Stimulated activated CD4-positive, alpha-beta T cell treated with anti-CD3 and anti-CD28 coated beads, Interleukin-2, amount 100 ng/mL, for 4 hours (primary cell): ENCODE measurements at places on chromosomes 5 and 9.

DNA sequence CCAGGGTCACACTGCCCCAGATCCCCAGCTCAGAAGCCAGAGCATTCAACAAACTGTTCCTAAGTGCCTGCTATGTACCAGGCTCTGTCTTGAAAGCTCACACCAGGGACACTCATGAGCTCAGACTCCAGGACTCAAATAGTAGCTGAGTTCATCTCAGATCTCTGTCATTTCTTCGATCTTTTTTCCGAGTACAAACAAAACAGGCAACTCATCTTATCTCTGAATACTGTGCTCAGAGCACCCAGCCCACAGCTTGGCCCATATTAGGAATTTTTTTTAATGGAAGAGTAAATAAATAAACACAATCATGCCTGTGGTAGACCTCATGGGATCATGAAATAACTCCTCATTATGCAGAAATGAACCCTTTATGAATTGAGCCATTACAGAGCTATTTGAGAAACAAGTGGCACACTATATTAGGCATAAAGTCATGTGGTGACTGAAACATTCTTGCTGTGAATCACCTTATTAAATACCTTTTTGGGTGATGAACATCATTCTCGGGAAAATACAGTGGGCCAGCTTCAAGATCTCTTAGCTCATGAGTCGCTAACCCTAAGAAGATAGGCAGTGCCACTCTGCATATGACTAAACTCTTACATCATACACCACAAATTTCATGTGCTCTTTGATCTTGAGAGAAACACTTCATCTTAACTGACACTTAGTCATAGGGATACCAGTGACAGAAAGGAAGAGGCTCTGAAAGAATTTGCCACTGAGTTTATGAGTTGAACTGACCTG is 9.9 kb downstream of the SH3RF2 start:
- DNase-seq = no peak

- DNase-seq = no peak
These were observed 772.1 kb upstream of the CDH9 start for GRCh38 chr5:27810458-27810857.

GRCh38 chr9:69253057-69253456 is 72.0 kb upstream of the ENTREP1 start:
- DNase-seq = no peak

GRCh38 chr5:135005076-135005475 is 29.0 kb downstream of the PITX1 start:
- DNase-seq = no peak

DNA sequence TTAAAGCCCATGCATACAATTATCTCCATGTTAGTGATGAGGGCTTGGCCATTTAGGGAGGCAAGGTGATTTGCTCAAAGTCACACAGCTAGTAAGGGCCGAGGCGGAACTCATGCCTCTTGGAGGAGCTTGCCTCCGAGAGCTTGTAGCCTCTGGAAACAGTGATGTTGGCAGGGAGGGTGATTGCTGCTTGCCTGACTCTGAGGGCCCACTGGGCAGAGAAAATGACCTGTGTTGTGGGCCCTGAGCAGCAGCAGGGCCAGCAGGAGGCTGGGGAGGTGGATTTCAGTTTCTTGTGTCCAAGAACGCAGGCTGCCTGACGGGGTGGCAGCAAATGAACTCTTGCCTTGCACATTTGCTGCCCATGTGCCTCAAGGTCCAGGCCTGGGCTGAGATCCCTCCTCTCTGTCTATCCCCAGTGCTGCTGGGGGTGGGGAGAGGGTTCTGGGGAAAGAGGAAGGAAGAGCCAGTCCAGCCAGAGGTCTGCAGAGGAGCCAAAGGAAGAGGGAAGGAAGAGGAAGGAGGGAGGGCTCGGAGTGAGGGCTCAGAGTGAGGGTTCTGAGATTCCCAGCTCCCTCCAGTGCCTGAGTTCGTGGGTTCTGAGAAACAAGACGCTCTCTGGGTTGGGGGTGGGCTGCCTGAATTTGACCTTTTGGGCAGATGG is 16.2 kb upstream of the PTGS1 start:
- DNase-seq = no peak

DNA sequence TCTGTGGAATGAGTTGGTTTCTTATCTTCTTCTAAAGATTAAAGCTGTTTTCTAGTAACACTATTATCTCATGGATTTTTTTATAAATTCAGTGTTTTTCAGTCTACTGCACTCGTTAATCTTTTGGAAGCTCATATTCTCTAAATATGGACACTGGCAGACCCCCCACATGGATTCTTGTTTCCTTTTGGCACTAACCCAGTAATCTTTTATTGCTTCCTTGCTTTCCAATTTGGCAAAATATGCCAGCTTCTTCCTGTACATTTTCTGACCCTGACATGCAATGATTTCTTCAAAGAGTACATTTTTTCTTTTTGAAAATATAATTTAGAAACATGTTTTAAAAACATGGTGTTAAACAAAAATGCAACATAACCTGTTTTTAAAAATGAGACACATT is 474.2 kb upstream of the FTMT start:
- DNase-seq = no peak

- DNase-seq = no peak
These were observed 91.0 kb downstream of the TMC1 start for GRCh38 chr9:72612449-72612848.

- no peak for DNase-seq
These were observed 2.4 kb downstream of the PRRX2 start for GRCh38 chr9:129667850-129668249.

DNA sequence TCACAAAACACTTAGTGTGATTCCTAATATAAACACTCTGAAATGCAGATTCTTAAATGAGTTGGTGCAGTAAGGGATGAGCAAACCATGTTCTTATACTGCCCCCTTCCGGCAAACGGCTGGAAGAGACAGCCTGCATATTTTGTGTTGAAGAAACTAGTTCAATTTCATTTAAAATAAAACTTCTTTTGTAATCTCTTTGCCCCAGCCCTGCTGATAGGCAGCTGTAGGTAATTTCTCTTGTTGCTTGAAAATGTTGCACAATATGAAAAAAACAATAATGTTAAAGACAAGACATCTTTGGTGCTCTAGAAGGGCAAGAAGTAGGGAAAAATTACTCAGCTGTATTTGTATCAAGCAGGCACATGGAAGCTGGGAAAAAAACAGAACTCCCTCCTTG is 89.7 kb upstream of the CCNG1 start:
- peak; percentile 15 for DNase-seq

DNA sequence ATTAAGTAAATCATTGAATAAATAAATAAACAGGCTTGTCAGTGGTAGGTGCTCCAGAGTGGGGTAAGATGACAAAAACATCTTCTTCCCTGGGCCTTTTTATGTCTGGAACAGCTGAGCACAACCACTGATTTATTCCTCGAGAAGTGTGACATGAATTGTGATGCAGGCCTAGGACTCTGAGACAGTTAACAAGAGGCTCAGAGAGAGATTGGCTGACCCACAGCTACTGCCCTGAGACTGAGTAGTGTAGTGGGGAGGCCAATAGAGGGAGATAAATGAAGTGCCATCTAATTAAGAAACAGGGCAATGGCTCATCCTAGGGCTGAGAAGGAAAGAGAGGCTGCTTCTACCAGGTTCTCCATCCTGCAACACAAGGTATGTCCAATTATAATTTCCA is 369.3 kb upstream of the TRPC7 start:
- DNase-seq = no peak

- no peak for DNase-seq
These were observed 6.0 kb upstream of the CCIN start for GRCh38 chr9:36163049-36163785.

DNA sequence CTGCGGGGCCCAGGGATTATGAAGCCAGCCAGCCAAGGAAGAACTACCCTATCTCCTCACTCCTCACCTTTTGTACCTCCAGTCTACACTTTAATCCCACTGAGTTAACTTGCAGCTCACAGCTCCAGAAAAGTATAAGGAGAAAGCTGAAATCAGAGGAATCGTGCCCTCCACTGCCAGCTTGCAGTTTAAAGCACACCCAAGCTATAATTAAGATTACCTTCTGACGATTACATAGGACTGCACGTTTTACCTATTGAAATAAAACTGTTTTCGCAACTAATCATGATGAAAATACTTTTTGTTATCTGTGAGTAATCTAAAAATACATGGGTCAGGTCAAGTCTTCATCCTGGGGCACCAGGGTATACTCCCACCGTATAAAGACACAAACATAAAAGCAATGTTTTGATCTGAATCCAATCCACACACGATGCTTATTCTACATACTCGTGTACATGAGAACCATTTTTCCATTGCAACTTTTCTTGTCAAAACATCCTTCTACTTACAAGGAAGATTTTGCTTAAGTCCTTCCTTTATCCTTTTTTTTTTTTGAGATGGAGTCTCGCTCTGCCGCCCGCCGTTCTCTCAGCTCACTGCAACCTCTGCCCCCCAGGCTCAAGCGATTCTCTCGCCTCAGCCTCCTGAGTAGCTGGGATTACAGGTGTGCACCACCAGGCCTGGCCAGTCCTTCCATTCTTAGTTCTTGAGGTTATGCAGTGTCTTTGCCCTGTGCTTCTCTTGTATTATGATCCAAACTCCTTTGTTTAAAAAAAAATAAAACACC is 7.6 kb downstream of the RPL37 start:
- no peak for DNase-seq
